ENCODE measurements at places on chromosomes 5 and 9. TPM values are rescaled to one million over a fixed set of nuclear protein-coding genes. Genes with fewer than 3 reads are reported as not detected.

Gene PCDHGA4
- total RNA-seq = not detected

Gene CDC20B
- total RNA-seq = not detected

Gene SLC6A19
- 0.07 TPM for total RNA-seq

Gene CLK4
- total RNA-seq = 6.1 TPM

Gene CACNA1B
- total RNA-seq = 2.3 TPM

Gene SPATA31E1
- total RNA-seq = 0.07 TPM

Gene CHSY3
- total RNA-seq = 1.1 TPM

Gene RIC1
- 19.9 TPM for total RNA-seq

Gene MYO10
- 36.3 TPM for total RNA-seq

Gene PFN3
- total RNA-seq = not detected

Gene AGXT2
- total RNA-seq = not detected

Gene SLC45A2
- total RNA-seq = not detected

Gene PCDHB6
- total RNA-seq = not detected

Gene NSG2
- total RNA-seq = 1.7 TPM

Gene FYB1
- not detected for total RNA-seq

Gene SLC6A18
- not detected for total RNA-seq

Gene SLC46A2
- total RNA-seq = not detected

Gene MTX3
- total RNA-seq = 16.6 TPM

Gene PCDHB8
- total RNA-seq = not detected

Gene TRAPPC13
- 28.7 TPM for total RNA-seq

Gene RNF183
- total RNA-seq = not detected

Gene IGIP
- 0.48 TPM for total RNA-seq

Gene OMD
- not detected for total RNA-seq

Gene GPRIN1
- total RNA-seq = 14.2 TPM

Gene DIRAS2
- total RNA-seq = 0.28 TPM

Gene BTNL3
- total RNA-seq = not detected

Gene AK6
- total RNA-seq = 34.2 TPM

Data from H7 (cell line).